Fibroblast of villous mesenchyme (primary cell): ENCODE measurements at places on chromosomes 2 and 18.

GRCh38 chr18:10850840-10851239, 298.5 kb downstream of the PIEZO2 start:
- peak; percentile 48 for DNase-seq

DNA sequence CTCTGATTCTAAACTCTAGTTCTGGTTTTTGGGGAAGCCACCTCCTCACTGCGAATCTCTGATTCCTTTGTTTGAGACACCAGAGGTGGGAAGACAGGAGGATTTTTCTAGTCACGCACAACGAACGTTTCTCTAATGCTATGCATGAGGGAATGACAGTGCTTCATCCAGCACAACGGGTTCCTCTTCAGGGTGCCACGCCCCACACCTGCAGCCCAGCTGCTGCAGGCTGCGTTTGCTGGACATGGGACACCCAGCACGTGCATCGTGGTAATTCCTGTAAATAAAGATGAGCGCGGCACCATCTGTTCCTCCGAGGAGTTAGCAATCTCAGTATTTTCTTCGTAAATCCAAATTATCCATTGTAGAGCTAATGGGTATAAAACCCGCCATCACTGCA, 37.5 kb upstream of the TPO start:
- no peak for DNase-seq

DNA sequence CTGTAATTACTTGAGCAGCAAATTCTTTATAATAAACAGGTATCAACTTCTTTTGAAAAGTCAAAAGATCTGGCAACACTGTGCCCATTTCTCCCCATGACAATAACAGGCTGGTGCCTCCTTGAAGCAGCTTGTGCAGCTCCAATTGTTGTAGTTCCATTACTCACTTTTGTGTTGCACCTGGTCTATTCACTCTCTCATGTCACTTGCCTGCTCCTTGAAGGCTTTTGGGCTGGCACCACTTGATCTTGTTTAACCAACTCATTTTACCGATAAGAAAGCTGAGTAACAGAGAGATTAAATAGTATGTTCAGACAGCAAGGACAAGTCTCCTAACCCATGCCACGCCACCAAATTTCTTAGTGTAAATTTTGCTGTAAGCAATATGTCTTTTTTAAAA, 314.5 kb downstream of the OSR1 start:
- DNase-seq = no peak

DNA sequence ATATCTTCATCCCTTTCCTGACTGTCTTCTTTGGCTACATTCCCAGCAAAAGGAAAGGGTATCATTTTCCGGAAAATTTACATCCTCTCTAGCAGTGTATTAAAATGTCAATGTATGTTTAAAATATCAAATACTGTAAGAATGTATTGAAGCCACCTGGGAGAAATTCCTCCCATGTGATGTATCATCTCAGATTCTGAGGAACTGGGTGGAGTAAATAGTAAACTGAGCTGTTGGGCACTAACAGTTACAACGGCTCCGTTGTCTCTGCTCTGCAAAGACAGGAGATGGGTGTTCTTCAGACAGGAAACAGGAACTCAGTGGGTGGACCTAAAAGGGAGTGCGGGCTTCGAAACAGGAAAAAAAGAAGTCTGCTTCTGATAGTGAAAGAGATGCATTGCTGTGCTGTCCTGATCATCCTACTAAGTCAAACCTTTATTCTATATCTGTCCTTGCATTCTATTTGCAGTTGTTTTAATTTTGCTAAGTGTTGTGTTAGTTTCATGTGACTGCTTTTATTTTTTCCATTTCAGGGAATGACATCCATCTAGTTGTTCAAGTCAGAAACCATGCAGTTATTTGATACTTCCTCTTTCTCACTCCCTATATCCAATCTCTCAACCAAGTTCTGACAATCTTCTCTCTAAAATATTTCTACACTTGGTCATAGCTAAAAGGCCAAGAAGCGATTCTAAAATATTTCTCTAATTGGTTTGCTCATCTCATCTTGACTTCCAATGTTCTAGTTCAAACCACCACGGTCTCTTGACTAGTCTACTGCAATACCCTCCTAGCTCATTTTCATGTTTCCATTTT, 19.4 kb downstream of the DOK1 start:
- DNase-seq = no peak

DNA sequence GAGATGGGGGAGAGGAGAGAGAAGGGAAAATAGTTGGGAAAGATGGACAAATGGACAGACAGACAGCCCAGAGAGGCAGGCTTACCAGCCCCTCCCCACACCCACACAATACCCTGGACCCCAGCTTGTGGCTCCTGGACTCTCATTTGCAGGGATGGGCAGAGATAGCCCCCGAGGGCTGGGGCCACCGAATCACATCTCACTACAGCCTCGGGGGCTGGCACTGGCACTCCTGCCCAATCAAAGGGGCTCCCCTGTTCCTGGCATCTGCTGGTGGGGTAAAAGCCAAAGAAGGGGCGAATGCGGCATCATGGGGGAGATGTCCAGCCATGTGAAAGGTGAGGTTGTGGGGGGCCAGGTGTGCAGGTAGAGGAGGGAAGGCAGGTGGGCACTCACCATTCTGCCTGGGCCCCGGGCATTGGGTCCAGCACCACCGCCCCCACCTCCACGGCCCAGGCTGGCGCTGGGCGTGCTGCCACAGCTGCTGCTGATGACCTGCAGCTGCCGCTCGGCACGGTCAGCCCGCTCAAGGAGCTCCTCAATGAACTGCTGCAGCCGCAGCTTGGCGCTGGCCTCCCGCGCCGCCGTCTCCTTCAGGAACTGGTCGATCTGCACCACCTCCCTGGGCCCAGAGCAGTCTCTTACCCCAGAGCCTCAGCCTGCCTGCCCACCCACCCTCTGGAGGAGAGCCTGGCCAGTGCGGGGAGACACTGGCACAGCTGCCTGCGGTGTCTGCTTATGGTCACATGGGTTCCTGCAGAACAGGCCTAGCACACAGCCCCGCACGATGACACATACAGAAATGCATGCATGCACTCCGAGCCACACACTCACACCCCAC, 18.0 kb downstream of the FBXO41 start:
- peak; percentile 14 for DNase-seq

DNA sequence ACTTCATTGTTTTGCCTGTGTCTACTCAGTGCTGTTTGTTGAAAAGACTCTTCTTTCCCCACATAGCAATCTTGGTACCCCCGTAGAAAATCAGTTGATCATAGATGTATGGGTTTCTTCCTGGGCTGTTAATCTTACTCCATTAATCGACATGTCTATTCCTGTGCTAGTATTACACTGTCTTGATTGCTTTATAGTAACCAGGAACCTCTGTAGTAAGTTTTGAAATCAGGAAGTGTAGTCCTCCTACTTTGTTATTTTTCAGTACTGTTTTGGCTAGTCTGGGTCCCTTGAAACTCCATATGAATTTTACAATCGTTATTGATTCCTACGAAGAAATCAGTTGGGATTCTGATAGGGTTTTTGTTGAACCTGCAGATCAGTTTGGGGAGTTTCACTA, 78.8 kb upstream of the FAM136A start:
- no peak for DNase-seq

DNA sequence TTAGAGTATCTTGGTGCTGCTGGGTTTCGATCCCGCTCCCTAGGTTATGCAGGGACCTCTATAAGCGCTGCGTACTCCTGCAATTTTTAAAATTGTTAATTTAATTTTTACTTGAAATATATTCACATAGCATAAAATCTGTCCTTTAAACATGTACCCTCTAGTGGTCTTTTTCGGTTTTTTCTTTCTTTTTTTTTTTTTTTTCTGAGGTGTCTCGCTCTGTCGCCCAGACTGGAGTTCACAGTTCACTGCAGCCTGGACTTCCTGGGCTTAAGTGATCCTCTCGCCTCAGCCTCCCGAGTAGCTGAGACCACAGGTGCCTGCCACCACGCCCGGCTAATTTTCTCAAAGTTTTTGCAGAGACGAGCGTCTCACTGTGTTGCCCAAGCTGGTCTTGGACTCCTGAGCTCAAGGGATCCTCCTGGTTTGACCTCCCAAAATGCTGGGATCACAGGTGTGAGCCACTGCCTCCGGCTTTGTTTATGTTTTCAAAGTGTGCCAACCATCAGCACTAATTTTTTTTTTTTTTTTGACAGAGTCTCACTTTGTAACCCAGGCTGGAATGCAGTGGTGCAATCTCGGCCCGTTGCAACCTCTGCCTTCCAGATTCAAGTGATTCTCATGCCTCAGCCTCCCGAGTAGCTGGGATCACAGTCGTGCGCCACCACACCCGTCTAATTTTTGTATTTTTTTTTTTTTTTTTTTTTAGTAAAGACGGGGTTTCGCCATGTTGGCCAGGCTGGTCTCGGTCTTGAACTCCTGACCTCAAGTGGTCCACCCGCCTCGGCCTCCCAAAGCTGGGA, 585 bp upstream of the MOB1A start:
- DNase-seq = no peak

- DNase-seq = peak; percentile 65
Observed at GRCh38 chr2:186349508-186349907, 136.6 kb upstream of the ZC3H15 start.

- no peak for DNase-seq
Observed at GRCh38 chr2:26459991-26460612, 17.8 kb downstream of the OTOF start.

GRCh38 chr2:220011859-220012258, 384.4 kb downstream of the SLC4A3 start:
- DNase-seq = no peak

DNA sequence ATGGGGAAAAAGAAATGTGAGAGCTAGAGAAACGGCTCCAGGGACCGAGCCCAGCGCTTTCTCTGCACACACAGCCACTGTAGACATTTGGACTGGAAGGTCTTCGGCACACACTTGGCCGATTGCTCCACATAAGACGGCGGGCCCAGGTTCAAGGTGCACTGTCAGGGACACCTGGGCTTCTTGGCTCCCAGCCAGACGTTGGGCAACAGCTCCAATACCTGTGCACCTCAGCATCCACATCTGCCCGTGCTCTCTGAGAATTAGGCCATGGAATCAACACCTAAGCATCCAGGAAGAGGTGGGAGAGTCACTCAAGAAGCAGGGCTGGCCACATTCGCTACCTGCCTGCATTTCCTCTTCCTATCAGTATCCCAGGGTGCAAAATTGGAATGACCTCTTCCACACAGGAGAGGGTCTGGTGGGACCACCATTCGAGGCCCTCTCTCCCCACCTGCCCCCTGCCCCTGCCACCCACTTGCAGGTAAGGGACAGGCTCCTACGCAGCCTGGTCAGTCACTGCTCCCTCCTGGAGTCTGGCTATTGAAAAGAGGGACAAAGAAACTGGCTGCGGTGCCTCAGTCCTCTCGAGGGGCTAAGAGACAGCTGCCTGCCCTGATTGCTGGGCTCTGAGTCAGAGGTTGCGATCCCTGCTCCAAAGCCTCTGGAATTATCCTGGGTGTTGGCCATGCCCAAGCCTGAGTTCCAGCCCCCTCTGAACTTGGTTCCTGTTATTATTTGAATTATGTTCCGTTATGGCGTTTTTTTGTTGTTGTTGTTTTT, 40.1 kb upstream of the TAF1B start:
- peak; percentile 30 for DNase-seq

GRCh38 chr2:230312638-230313037, 14.4 kb upstream of the SP140L start:
- DNase-seq = no peak

DNA sequence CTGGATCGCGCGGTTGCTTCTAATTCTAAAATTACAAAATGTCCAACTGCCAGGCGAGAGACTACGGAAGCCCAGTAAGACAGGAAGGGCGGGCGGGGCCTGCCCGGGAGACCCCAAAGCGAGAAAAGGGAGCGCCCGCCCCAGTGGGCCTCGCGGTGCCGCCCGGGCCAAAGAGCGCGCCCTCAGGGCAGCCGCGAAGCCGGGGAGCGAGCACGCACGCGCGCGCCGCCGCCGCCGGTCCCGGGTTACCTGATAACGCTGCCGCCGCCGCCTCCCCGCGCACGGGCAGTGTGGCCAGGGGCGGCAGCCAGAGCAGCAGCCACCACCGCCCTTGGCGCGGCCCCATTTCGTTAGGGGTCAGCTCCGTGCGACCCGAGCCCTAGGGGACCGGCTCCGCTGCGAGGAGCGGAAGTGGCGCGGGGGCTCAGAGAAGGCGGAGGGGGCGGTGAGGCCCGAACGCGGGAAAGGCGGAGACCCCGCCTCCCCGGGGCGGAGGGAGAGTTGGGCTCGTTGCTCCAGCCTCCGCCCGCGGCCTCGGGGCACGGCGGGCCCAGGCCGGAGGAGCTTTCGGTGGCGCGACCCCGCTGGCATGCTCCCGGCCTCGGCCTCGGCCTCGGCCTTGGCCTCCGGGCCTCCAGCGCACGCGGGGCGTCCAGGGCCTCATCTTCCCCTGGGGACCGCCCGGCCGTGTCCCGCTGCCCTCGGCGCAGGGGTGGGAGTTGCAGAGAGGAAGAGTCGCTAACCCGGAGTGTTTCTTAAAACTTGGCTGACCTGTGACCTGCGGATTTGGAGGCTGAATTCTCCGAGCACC, at the start of gene NEMP2:
NEMP2 (minus strand) TSS at position 413 of the 811 bp plus-strand sequence; CDS start at position 346, 67 bp downstream.
- peak; percentile 53 for DNase-seq

GRCh38 chr2:46142546-46143428, 154.4 kb upstream of the EPAS1 start:
- DNase-seq = no peak

- DNase-seq = no peak
Observed at GRCh38 chr2:139480161-139480650, 700.0 kb upstream of the NXPH2 start.

DNA sequence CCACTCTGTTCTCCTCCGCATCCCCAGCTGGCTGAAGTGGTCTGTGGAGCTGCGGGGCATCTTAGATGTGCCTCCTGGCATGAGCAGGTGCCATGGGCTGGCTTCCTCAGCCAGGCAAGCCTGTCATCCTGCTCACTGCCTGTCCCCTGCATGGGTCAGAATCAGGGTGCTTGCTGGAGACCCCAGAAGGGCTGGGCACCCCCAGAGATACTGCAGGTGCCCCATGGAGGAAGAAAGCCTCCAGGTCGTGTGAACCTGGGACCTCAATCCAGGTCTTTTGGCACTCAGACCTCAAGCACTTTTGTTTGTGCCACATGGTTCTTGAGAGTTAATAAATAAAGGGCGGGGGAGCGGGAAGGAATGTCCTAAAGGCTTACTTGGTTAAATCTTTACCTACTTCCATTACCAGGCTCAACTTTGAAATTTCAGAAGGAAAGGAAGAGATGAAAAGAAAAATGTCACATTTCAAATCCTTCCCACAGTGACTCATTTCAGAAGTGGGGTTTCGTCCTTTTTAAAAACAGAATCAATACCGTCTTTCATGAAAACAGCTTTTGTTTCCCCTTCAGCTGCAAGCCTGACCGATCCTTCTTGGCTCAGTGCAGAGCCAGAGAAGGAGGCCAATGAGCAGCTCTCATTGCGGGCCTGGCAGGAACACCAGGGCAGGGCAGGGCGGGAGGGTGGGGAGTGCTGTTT, 69.9 kb downstream of the RHOB start:
- no peak for DNase-seq

- DNase-seq = peak; percentile 43
Observed at GRCh38 chr2:218898109-218898878, 17.6 kb downstream of the WNT10A start.
